ENCODE measurements at places on chromosomes 13 and 19.

DNA sequence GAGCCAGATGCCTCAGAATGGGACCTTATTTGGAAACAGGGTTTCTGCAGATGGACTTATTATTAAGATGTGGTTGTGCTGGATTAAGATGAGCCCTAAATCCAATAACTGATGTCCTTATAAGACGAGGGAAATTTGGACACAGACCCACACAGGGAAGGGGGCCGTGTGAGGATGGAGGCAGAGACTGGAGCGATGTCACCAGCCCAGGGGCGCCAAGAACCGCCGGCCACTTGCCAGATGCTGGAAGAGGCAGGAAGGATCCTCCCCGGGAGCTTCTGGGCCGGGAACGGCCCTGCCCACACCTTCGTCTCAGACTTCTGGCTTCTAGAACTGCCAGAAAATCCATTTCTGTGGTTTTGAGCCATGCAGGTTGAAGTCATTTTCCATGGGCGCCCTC lies 26.6 kb downstream of the GNG7 start:
- no peak for DNase-seq

DNA sequence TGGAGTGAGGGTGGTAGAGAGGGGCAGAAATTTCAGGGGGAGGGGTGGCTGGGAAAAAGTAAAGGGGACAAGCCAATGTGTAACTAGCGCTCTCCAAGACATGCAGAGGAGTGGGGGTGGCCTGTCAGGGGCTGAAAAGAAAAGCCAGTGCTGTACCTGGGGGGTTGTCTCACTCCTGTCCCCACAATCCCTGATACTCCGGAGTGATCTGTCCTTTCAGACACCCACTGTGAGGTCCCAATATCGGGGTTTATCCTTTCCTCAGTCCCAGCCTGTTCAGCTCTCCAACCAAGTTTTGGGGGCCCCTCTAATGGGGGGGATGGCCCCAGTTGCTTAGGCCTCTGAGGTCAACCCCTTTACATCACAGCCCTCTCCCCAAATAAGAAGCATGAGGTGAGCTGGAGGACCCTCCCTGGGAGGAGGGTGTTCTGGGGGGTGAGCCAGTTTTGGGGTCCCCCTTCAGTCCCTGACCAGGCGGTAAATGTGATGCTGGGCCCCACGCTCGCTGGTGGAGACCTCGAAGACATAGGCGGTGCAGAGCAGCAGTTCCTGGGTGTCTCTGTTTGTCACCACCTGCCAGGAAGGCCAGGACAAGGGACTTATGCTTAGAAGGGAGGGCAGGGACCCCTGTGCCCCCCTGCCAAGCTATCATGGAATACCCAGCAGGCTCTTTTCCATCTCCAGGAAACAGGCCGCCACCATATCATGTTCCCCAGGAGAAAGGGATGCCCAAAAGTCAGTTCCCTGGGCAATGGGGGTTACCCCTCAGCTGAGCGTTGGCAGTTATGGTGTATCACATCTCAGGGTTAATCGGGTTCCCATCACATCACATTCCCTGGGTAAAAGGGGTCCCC lies 5.9 kb downstream of the CD37 start:
- DNase-seq: no peak

DNA sequence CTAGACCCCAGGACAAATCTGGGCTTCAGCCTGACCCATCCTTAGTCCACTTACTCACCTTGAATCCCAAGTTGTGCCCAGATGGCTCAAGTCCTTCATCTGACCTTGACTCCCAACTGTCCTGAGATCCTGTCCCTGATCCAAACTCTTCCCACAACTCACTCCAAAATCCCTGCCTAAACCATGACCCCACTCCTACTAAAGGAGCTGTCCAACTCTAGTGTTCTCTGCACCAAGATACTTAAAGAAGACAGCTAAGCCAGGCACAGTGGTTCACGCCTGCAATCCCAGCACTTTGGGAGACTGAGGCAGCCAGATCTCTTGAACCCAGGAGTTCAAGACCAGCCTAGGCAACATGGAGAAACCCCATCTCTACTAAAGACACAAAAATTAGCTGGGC lies 8.5 kb downstream of the POU2F2 start:
- DNase-seq: no peak

- no peak for DNase-seq
Measured at GRCh38 chr19:55471266-55471665, 5.2 kb upstream of the ZNF628 start.

GRCh38 chr13:50722440-50723125 lies 120.9 kb downstream of the DLEU7 start:
- DNase-seq: no peak

GRCh38 chr13:94928127-94928775 lies 215.9 kb upstream of the SOX21 start:
- no peak for DNase-seq

DNA sequence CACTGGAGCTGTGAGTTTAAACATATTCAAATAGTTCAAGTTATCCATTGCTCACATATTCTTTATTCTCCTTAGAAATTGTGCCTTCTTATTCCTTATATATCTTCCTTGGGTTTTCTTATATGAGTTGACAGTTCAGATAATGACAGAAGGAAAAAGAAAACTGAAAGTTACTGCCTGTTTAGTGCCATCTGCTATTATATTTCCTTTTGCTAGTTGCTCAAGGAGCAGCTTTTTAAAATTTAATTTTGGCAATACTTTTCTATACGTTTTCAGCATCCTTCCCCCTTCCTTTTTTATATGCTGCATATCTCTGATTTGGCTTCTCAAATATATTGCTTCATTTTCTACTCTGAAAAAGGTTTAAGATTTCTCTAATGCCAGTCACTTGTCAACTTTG lies 903.1 kb upstream of the SPRY2 start:
- DNase-seq: no peak

DNA sequence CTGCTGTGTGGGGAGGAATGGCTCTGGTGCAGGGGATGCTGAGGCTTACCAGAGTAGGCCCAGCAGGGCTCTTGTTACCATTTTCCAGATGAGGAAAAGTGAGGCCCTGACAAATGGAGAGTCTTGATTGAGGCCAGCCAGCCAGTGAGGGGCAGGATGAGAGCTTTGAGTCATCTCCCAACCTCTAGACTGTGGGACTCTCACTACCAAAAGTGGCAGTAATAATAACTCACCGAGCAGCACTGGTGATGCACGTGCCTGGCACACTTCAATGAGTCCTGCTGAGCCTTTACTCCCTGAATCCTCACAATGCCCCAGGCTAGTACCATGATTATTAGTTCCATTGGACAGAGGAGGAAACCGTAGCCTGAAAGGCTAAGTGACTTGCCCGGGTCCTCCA lies 7.8 kb downstream of the CIC start:
- peak; percentile 65 for DNase-seq

GRCh38 chr19:56270676-56271075 lies 1.9 kb upstream of the EDDM13 start:
- DNase-seq: no peak

- DNase-seq: no peak
Measured at GRCh38 chr19:12763100-12763499, 11.5 kb downstream of the BEST2 start.

DNA sequence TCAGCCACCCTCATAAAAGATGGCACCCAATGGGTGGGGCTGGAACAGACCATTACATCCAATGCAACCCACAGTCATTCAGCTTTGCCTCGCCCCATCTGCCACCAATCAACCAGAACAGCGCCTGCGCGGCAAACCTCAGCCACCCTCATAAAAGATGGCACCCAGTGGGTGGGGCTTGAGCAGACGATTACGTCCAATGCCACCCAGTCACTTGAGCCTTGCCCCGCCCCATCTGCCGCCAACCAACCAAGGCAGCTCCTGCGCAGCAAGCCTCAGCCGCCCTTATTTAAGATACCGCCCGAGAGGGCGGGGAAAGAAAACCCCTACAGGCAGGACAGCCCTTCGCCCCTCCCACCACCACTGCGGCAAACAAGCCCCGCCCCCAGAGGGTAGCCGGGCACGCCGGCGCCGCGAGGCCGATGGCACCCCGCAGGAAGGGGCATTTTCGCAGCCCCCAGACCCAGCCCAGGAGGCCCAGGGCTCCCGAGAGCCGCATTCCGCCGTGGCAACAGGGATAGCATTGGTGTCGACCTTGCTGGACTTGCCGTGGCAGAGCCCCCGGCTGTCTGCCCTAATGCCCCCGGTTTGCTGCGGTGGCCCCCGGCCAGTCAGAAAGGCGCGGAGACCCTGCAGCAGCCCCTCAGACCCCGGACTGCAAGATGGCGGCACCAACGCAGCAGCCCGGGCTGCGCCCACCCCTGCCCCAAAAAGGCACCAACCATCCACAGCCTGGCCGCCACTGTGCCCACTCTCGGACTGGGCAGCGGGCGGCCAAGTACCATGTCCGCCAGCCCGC lies 675 bp downstream of the PEG3 start:
- no peak for DNase-seq

GRCh38 chr13:53250272-53250875 lies 221.8 kb downstream of the OLFM4 start:
- no peak for DNase-seq

GRCh38 chr19:53432088-53432661 lies 391 bp downstream of the ZNF761 start:
- peak; percentile 50 for DNase-seq

GRCh38 chr13:32316028-32316339 lies 676 bp downstream of the BRCA2 start:
- DNase-seq: no peak

DNA sequence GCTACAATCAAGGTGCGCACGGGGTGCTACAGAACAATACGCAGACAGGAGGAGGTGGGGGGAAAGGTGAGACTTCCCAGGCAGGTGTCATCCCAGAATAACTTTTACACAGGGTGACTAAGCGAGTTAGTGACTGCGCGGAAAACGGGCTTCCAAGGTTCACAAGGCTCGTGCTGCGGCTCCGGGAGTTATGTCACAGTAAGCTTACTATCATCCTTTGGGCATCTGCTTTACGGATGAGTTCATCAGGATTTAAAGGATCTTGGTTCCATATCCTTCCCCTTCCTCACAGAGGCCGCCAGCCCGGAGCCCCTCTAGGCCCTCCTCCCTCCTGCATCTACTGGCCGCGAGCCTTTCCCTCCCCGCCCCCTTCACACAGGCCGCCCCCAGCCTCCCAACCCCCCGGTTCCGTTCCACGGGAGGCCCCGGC lies 474 bp upstream of the IFT88 start:
- DNase-seq: no peak

- no peak for DNase-seq
Measured at GRCh38 chr19:29789007-29789406, 22.8 kb upstream of the CCNE1 start.

- DNase-seq: no peak
Measured at GRCh38 chr13:89737051-89737450, 1610.4 kb upstream of the MIR17HG start.

- DNase-seq: no peak
Measured at GRCh38 chr19:55115446-55116065, 1.9 kb downstream of the PPP1R12C start.

- DNase-seq: no peak
Measured at GRCh38 chr13:103876571-103876970, 810.4 kb upstream of the SLC10A2 start.

- no peak for DNase-seq
Measured at GRCh38 chr13:47374741-47375140, 477.9 kb upstream of the HTR2A start.

DNA sequence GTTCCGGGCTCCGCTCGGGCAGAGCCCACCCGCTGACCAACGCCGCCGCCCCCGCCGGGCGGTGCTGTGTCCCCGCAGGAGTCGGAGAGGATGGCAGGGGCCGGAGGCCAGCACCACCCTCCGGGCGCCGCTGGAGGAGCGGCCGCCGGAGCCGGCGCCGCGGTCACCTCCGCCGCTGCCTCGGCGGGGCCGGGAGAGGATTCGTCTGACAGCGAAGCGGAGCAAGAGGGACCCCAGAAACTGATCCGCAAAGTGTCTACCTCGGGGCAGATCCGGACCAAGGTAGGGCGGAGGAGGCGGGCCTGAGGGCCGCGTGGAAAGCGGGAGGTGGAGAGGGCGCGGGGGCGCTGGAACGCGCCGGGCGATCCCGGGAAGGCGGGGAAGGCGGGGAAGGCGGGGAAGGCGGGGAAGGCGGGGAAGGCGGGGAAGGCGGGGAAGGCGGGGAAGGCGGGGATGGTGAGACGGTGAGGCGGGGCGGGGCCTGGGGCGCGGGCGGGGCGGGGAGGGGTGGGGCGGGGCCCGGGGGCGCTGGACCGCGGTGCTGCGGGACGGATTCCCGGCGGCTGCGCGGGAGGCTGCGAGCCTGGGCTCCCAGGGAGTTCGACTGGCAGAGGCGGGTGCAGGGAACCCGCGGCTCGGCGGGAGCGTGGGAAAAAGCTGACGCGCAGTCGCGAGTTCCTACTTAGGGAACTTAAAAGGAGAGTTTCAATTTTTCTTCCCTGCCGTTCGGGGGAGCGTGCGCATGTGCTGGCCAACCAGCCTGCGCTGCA lies 421 bp downstream of the DGKH start:
- peak; percentile 71 for DNase-seq

GRCh38 chr13:25253702-25254101 lies 33.6 kb downstream of the MTMR6 start:
- no peak for DNase-seq

- no peak for DNase-seq
Measured at GRCh38 chr19:28394725-28395124, 818.2 kb downstream of the UQCRFS1 start.

- DNase-seq: no peak
Measured at GRCh38 chr13:88450515-88450914, 779.3 kb downstream of the SLITRK5 start.

DNA sequence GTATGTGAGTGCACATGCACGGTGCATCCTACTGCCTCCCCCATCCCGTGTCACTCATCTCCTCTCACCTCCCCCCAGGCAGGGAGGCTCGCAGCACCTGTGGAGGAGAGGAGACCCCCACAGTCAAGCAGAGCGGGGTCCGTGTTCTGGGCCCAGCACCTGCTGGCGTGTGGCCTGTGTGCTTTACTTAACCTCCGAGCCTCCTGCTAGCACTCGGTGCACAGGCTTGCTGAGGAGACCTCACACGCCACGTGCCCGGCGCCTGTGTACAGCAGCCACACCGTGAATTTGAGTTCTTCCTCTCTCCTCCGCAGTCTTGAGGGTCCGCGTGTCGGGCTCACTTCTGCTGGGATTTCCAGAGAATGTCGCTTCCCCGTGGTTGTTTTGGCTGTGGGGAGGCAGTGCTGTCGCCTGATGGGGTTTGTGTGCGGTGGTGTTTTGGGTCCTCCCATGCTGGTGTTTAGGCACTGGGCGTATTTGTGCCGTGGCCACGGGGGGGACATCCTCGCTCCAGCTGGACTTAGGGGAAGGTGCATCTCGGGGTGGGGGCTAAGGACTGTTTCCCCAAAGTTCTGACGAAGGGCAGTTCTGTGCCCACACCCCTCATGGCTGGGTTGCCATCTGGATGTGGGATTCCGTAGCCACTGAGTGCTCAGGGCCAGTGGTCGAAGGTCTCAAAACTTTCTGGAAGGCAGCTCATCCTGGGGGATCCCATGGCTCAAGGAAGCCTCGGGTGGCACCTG lies 34.8 kb upstream of the TMEM255B start:
- DNase-seq: no peak

Measured in activated CD8-positive, alpha-beta memory T cell treated with anti-CD3 and anti-CD28 coated beads, Interleukin-2, amount 10 ng/mL, durations not matched to agents 7 days and 5 days (primary cell).